ENCODE measurements at places on chromosomes 2 and 18. TPM values are rescaled to one million over a fixed set of nuclear protein-coding genes. Genes with fewer than 3 reads are reported as not detected.
A peak's percentile ranks its signal among the peaks of the same experiment; 100 is the strongest.

Gene DYNAP
- not detected for total RNA-seq

Gene NT5C1B
- total RNA-seq = not detected

Gene SERPINB13
- total RNA-seq = not detected

DNA sequence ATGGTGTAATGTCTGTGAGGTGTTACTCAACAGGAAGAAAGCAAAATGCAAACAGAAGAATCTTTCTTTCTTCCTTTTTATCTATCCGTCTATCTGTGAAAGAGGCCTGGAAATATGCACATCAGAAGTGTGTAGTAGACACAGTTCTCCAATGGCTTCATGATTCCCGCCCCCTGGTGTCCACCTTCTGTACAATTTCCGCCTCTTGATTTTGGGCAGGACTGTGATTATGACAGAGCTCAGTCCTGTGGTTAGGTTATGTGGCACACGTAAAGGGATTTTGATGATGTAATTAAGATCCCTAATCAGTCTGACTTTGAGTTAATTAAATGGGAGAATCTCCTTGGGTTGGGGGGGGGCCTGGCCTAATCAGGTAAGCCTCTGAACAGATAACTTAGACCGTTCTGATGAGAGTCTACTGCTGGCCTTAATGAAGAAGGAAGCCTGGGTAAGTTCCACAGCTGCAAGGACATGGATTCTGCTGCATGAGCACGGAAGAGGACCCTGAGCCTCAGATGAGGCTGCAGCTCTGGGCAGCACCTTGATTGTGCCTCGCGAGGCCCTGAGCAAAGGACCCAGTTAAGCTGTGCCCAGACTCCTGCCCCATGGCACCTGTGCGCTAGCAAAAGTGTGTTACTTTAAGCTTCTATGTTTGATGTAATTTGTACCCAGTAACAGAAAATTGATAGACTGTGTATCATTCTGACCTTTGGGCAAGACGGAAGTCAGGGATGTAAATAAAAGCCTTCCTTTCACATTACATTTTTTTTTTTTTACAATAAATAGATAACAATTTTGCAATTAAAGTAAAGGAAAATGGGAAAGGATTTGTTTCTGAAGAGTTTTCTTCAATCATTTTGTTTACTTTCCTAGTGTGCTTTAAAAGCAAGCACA, 11.3 kb upstream of the KCNF1 start:
- H3K4me1 ChIP-seq = peaks cover 4% of the 10 kb centered on the region
- H3K4me3 ChIP-seq = no peak overlapping the region
- no peaks in the 10 kb centered on the region for H3K27me3 ChIP-seq

- no peaks in the 10 kb centered on the region for H3K27me3 ChIP-seq
- peaks cover 3% of the 10 kb centered on the region for H3K36me3 ChIP-seq
- peak overlapping the region; percentile 1 for H3K27ac ChIP-seq
- peak; percentile 68 for DNase-seq
- peaks cover 17% of the 10 kb centered on the region for H3K4me1 ChIP-seq
Measured at GRCh38 chr2:110655701-110656100, 22.2 kb downstream of the BUB1 start.

DNA sequence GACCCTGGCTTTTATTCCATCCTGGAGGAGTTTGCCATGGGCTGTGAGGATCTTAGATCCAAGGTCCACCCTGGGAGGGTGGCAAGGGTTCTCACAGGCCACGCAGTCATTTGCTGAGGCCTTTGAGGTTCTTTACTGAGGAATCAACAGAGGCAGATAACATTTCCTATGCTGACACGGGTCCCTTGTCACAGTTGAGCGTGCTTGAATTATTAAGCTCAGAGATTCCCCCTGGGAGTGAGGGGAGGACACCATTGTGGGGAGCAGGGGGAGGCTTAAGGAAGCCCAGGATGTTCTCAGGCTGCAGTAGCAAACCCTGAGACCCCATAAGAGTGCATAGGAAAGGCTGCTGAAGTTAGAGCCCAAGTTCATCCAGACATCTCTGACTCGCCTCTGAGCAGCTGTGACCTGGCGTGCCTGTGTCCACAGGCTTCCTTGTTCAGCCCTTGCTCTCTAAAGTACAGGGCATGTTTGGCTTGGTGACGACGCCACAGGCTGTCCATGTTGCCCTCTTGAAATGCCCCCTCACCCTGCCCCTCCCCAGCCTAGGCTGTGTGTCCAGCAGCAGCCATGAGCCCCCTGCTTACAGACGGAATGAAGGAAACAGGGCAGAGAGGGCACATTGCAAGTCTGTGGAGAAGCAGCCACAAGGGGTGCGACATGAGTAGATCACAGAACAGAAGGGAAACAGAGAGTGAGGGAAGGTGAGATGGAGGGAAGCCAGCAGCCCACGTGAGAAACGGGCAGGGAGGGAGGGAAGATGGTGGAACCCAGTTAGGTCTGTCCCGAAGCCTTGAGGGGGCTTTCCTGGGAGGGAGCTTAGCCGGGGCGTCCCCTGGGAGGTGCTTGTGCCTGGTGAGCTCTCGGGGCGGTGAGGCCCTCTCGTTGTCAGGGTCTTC, 34.0 kb downstream of the NAPG start:
- no peaks in the 10 kb centered on the region for H3K27me3 ChIP-seq
- peak overlapping the region; percentile 28 for H3K4me3 ChIP-seq
- H3K36me3 ChIP-seq = peaks cover 4% of the 10 kb centered on the region

DNA sequence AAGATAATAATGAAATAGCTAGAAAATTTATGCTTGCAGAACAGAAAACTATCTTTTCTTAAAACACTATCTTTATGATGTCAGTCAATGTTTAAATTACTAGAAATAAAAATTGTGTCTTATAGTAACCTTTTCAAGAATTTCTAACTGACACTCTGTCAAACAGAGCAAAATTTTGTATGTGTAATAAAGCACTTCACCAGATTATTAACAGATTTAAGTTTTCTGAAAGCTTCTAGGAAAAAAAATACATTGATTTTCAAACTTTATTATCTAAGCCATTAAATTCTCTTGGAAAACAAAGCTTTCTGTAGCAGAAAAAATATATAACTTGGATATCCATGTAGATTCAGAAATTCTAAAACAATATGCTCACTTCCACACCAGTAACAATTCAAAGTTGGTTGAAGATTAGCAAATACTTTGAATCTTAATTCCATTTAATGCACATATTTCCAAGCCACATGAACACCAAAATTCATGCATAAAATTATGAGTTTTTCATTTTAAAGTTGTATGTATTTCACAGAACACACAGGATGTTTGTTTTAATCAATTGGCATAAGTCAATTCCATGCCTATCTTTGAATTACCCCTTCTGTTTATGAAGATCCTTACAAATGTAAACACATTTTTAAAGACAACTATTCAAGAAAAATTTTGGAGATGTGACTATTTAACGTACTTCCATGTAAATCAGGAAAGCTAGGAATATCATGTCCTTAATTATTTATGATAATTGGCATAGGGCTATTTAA, 19.9 kb downstream of the FN1 start:
- peaks cover 87% of the 10 kb centered on the region for H3K4me1 ChIP-seq
- no peaks in the 10 kb centered on the region for H3K27me3 ChIP-seq
- H3K36me3 ChIP-seq = peaks cover 99% of the 10 kb centered on the region
- H3K4me3 ChIP-seq = peak overlapping the region; percentile 37
- peak overlapping the region; percentile 68 for H3K27ac ChIP-seq

- DNase-seq = no peak
- H3K4me1 ChIP-seq = no peaks in the 10 kb centered on the region
- no peaks in the 10 kb centered on the region for H3K27me3 ChIP-seq
Measured at GRCh38 chr18:62829936-62830335, 114.6 kb downstream of the PHLPP1 start.

DNA sequence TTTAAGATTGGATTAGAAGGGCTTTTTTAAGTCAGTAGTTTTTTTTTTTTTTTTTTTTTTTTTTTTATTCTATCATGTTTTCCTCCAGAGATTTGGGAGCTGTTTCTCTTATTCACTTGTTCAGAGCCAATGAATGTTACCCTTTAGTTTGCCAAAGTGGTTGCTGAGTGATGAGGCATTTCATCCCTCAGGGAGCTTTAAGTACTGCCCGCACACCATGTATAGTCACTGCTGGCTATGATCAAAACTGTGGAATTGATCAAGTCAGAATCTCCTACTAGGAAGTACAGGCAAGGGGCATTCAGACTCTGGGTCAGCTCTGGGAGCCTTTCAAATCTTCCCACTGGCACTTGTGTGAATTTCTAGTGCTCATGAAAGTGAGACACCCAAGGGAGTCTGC, 201.6 kb downstream of the IKZF2 start:
- H3K36me3 ChIP-seq = no peaks in the 10 kb centered on the region
- H3K27me3 ChIP-seq = no peaks in the 10 kb centered on the region
- H3K4me1 ChIP-seq = no peaks in the 10 kb centered on the region
- no peak overlapping the region for H3K27ac ChIP-seq
- DNase-seq = peak; percentile 10
- H3K4me3 ChIP-seq = no peak overlapping the region

- no peak overlapping the region for H3K27ac ChIP-seq
- H3K4me3 ChIP-seq = no peak overlapping the region
- no peaks in the 10 kb centered on the region for H3K4me1 ChIP-seq
- peak; percentile 40 for DNase-seq
Measured at GRCh38 chr18:44180683-44181082, 500.0 kb upstream of the SETBP1 start.

- H3K4me1 ChIP-seq = 0 out of 2 replicates have a peak, but pooled peaks cover 3% of the 10 kb centered on the region
- no peak overlapping the region for H3K27ac ChIP-seq
- peaks cover 17% of the 10 kb centered on the region for H3K27me3 ChIP-seq
- peak; percentile 66 for DNase-seq
- H3K36me3 ChIP-seq = no peaks in the 10 kb centered on the region
- no peak overlapping the region for H3K4me3 ChIP-seq
Measured at GRCh38 chr2:201955702-201956141, 77.9 kb upstream of the FZD7 start.

- H3K27ac ChIP-seq = no peak overlapping the region
- DNase-seq = no peak
- H3K4me3 ChIP-seq = no peak overlapping the region
Measured at GRCh38 chr2:42123426-42123825, 45.7 kb upstream of the EML4 start.

- H3K4me3 ChIP-seq = no peak overlapping the region
- H3K36me3 ChIP-seq = no peaks in the 10 kb centered on the region
- no peak for DNase-seq
- no peaks in the 10 kb centered on the region for H3K27me3 ChIP-seq
- no peak overlapping the region for H3K27ac ChIP-seq
- H3K4me1 ChIP-seq = no peaks in the 10 kb centered on the region
Measured at GRCh38 chr2:228535396-228535795, 353.9 kb upstream of the SPHKAP start.

DNA sequence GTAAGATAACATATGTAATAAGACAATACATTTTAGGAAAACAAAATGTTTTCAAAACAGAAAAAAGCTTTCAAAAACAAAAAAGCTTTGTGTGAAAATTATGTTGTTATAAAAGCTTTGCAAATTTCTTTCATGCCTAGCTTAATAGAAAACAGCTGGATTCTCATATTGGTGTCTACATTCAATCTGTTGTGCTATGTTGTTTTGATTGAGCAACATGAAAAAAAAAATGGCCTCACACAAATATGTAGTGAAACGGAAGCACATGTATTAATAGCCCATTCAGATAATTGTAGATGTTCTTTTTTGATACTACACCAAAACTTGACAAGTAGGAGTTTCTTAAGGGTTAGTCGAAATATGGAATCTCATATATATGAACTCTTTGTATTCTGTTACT, 197.5 kb downstream of the ZEB2 start:
- H3K36me3 ChIP-seq = 0 out of 2 replicates have a peak, but pooled peaks cover 7% of the 10 kb centered on the region
- no peaks in the 10 kb centered on the region for H3K27me3 ChIP-seq
- H3K4me1 ChIP-seq = peaks cover 8% of the 10 kb centered on the region
- 0 out of 2 replicates have a peak overlapping the region, but pooled peaks have one; percentile 9 for H3K27ac ChIP-seq
- H3K4me3 ChIP-seq = no peak overlapping the region

DNA sequence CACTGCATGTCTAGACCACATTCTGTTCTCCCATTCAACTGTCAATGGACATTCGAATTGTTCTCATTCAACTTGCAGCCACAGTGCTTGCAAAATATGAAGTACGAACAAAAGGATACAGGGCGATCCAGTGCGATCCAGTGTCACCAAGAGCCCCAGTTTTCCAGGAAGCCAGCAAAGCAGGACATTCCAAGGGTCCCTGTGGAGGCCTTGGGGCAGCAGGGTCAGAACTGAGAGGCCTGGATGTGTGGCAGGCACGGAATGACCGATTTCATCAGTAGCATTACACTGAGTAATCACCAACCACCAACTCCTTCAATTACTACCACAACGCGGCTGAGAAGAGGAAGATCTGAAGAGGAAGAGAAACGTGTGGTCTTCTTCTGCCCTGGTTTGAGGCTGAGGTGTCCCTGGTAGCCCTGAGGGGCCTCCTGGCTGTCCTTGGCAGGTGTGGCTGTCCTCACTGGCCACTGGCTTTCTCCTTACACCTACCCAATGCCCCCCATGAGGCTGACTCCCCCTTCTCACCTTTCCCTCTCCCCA, 172.7 kb upstream of the FHL2 start:
- H3K27ac ChIP-seq = no peak overlapping the region
- no peak for DNase-seq
- H3K4me3 ChIP-seq = no peak overlapping the region
- no peaks in the 10 kb centered on the region for H3K4me1 ChIP-seq
- 0 out of 2 replicates have a peak, but pooled peaks cover 15% of the 10 kb centered on the region for H3K27me3 ChIP-seq
